Uterus (tissue), 4 donors: ENCODE measurements at places on chromosomes 11 and 22. TPM values are rescaled to one million over a fixed set of nuclear protein-coding genes. Genes with fewer than 3 reads are reported as not detected.

- H3K4me1 ChIP-seq, result peaks cover 20% of the 10 kb centered on the region
- H3K27ac ChIP-seq, result peak overlapping the region; percentile 87
- H3K27me3 ChIP-seq, result no peaks in the 10 kb centered on the region
- no peak overlapping the region for H3K4me3 ChIP-seq
- H3K36me3 ChIP-seq, result no peaks in the 10 kb centered on the region
These were observed 29.1 kb downstream of the TSPAN18 start for GRCh38 chr11:44755556-44756523.

DNA sequence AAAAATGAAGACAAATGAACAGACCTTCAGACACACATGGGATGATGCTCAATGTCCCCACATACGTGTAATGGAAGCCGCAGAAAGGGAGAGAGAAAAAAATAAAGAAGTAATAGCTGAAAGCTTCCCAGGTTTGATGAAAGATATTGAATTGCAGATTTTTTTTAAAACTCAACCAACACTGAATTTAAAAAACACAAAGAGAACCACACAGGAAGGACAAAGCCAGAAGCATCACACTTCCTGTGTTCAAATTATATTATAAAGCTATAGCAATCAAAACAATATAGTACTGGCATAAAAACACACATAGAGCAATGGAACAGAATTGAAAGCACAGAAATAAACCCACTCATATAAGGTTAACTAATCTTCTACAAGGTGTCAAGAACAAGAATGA is 26.5 kb downstream of the TMEM45B start:
- H3K36me3 ChIP-seq, result no peaks in the 10 kb centered on the region
- no peaks in the 10 kb centered on the region for H3K4me1 ChIP-seq
- no peak overlapping the region for H3K27ac ChIP-seq
- no peaks in the 10 kb centered on the region for H3K27me3 ChIP-seq

The OR5A2 gene
- total RNA-seq, result not detected

DNA sequence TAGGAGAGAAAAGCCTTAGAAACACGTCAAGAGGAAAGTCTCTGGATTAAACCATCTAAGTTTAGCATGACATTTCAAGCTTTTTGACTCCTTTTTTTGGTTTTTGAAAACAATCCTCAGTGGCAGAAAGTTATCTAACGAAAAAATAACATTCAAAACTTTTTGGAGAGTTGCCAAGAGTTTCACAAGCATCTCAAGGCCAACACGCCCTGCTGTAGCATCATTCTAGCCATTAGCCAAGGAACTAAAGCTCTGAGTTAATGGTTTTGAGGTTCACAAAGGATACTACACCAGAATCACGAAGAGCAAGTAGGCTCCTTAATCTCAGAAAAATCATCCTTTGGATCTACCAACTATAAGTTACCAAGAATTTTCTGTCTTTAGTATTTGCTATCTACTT is 94.8 kb downstream of the PICALM start:
- H3K27ac ChIP-seq, result no peak overlapping the region
- H3K27me3 ChIP-seq, result no peaks in the 10 kb centered on the region
- no peaks in the 10 kb centered on the region for H3K4me1 ChIP-seq
- DNase-seq, result no peak
- H3K4me3 ChIP-seq, result no peak overlapping the region

DNA sequence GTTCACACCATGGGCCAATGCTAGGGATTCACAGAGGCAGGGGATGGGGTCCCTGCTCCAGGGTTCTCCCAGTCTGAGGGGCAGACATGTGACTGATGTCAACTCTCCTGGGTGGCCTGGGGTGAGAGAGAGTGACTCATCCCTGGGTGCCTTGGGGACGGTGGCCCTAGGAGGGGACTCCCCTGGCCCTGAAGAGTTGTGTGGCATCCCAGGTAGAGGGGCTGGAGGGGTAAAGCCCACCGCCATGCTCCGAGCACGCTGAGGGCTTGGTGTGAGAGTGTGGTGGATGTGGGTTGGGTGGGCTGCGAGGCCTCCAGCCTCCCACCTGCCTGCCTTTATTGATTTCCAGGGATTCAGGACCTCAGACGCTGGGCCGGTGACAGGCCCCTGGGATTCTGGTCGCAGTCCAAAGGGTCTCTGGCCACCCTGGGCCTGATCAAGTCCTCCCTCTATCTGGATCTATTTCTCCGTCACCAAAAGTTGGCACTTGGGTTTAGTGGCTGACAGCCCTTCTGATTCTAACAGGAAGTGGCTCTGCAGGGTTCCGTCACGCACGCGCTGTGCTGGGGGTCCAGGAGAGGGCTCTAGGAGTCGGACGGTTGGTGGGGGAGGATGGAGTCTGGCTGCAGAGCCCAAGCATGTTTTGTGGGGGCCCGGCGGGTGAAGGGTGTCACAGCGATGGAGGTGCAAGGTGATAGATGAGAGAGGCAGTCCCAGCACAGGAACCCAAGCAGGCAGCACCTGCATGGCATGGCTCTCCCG is 27.3 kb upstream of the WNT7B start:
- H3K4me1 ChIP-seq, result peaks cover 18% of the 10 kb centered on the region
- H3K27ac ChIP-seq, result no peak overlapping the region
- H3K4me3 ChIP-seq, result no peak overlapping the region
- no peaks in the 10 kb centered on the region for H3K36me3 ChIP-seq
- no peak for DNase-seq

The KCNJ4 gene
- total RNA-seq, result 1.1 TPM

DNA sequence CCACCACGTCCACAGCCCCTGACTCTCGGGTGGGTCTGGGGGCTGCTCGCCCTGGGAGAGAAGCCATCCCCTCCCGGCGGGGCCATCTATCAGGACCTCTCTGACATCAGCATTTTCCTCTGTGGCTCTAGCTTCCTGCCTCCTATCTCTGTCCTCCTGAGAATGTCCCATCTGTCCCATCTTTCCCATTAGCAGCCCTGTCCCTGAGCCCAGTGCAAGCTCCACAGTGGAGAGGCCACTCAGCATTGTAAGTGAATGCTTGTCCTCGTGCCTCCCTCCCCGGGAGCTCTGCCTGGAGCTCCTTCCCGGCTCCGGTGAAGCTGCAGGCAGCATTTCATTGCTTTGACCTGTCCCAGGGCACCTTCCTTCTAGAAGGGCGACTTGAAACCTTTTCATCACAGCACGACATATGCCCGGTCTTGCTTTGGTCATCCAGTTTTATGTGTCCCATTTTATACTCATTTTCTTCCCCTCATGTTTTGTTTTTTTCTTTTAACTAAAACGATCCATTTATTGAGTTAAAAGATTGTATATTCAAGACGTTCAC is 49.7 kb downstream of the RTN4R start:
- no peaks in the 10 kb centered on the region for H3K27me3 ChIP-seq
- H3K36me3 ChIP-seq, result no peaks in the 10 kb centered on the region
- H3K4me3 ChIP-seq, result no peak overlapping the region
- H3K27ac ChIP-seq, result no peak overlapping the region
- DNase-seq, result no peak
- H3K4me1 ChIP-seq, result no peaks in the 10 kb centered on the region

GRCh38 chr22:25475257-25476022 is 89.0 kb upstream of the GRK3 start:
- no peak overlapping the region for H3K27ac ChIP-seq
- H3K27me3 ChIP-seq, result no peaks in the 10 kb centered on the region
- no peak for DNase-seq
- no peaks in the 10 kb centered on the region for H3K4me1 ChIP-seq
- no peak overlapping the region for H3K4me3 ChIP-seq

- H3K4me3 ChIP-seq, result no peak overlapping the region
- H3K27ac ChIP-seq, result no peak overlapping the region
- DNase-seq, result no peak
- H3K4me1 ChIP-seq, result no peaks in the 10 kb centered on the region
These were observed 527.9 kb upstream of the B3GAT1 start for GRCh38 chr11:134939905-134940304.

DNA sequence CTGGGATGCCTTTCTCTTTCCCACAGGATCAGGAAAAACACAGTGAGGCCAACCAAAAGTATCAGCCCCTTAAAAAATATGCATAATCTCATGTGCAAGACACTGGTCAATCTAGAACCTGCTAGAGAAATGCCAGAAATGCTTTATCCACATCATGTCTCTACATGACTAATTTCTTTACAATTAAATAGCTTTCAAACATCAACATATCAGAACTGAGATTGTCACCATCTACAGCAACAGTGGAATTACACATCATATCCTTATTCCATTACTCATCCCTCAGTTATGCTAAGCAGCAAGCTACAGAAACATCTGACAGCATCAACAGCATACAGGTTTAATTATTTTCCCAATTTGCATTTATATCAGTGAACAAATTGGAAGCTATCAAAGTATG is 78.8 kb downstream of the DDIAS start:
- no peaks in the 10 kb centered on the region for H3K4me1 ChIP-seq
- H3K27me3 ChIP-seq, result no peaks in the 10 kb centered on the region
- H3K4me3 ChIP-seq, result no peak overlapping the region
- peak overlapping the region; percentile 9 for H3K27ac ChIP-seq
- no peaks in the 10 kb centered on the region for H3K36me3 ChIP-seq

DNA sequence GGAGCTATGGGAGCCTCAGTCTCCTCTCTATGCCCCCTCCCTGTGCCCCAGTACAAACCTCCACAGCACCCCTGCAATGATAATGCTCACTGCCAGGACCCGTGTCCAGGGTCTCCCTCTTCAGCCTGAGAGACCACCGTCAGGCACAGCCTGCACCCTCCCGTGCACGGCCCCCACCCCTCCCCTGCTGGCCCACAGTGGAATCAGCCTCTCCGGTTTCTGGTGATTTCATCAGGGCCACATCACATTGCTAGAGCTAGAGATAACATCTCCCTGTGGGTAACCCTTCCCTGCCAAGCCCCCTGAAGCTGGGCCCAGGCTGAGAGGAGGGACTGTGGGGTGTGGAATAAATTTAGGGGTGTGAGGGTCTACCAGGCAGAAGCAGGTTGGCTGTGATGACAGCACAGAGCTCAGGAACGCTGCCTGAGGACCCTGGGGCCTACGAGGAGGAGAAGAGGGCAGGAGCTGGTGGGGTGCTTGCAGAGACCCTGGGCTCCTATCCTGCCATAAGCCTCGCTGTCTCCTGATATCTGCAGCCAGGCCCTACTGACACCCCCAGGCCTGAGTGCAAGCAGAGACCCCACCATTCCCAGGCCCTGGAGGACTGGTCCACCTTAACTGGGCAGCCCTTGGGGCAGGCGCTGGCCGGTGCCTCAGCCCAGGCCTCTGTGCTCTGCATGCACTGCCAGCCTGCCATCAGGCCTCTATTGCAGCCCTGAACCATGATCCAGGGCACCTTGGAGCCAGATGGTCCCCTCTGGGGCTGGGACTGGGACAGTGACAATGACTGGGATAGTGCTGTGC is at the start of gene KLHDC7B:
KLHDC7B (plus strand) TSS at position 378 of the 804 bp plus-strand sequence; CDS start at position 723, 345 bp downstream.
- no peak within 1 kb of the TSS for H3K4me3 ChIP-seq
- DNase-seq, result no peak
- no peaks in the 10 kb centered on the region for H3K4me1 ChIP-seq
- no peaks in the 10 kb centered on the region for H3K36me3 ChIP-seq
- no peak within 1 kb of the TSS for H3K27ac ChIP-seq

DNA sequence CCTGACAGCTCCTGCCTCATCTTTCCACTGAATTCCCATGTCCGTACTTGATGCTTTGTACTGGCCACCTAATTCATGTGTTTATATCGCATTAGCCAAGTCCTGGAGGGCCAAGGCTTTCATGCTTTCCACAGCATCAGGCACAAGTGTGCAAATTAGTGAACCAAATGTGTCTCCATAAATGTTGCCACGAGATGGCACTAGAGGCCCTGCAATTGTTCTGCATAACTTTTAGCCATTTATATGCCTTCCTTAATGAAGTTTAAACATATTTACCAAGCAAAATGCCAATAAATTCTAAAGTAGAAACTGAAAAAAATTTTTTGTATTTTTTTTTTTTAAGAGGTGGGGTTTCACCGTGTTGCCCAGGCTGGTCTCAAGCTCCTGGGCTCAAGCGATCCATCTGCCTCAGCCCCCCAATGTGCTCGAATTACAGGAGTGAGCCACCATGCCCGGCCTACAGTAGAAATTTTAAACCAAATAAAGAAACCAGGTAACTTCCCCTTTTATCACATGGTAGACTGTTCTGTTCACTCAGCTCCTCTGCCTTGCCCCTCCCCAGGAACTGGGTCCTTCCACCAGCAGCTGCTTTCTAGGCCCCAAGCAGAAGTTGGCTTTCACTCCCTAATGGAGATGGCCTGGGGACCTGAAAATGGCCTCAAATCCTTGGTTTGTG is 20.8 kb upstream of the IL18BP start:
- no peak overlapping the region for H3K27ac ChIP-seq
- no peak overlapping the region for H3K4me3 ChIP-seq
- no peaks in the 10 kb centered on the region for H3K27me3 ChIP-seq
- no peaks in the 10 kb centered on the region for H3K36me3 ChIP-seq

DNA sequence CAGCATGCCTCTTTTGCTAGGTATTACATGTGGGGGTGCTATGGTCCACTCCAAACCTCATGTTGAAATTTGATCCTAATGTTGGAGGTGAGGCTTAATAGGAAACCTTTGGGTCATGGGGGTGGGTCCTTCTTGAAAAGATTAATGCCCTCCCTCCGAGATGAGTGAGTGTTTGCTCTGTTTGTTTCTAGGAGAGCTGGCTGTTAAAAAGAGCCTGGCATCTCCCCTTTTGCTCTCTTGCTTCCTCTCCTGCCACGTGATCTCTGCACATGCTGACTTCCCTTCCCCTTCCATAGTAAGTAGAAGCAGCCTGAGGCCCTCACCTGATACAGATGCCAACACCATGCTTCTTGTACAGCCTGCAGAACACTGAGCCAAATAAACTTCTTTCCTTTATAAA is 104.5 kb downstream of the FAT3 start:
- H3K4me1 ChIP-seq, result no peaks in the 10 kb centered on the region
- no peak overlapping the region for H3K4me3 ChIP-seq
- H3K36me3 ChIP-seq, result no peaks in the 10 kb centered on the region
- no peaks in the 10 kb centered on the region for H3K27me3 ChIP-seq
- no peak overlapping the region for H3K27ac ChIP-seq

The TMEM86A gene
- total RNA-seq, result 3.7 TPM

DNA sequence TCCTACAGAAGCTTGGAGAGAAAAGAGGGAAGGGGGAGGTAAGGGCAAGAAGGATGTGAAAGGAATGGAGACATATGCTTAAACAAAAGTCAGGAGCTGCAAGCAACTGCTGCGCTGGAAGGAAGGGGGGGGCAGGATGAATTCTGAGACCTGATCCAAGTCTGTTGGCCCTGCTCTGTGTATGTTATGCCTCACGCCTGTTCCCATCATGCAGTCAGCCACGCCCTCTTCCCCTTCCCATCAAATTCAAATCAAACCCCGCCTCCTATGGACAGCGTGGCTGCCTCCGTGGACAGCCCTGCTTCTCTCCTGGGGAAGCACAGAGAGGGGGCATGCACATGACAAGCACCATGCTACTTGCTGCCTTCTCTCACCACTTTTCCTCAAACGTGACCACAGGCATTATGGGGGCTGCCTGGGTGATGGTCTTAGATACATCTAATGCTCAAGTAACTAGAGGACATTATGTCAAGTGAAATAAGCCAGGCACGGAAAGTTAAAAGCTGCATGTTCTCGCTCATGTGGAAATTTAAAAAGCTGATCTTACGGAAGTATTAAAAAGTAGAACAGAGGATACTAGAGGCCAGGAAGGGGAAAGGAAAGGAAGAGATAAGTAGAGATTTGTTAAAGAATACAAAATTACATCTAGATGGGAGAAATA is 45.8 kb upstream of the CYP2D6 start:
- no peak overlapping the region for H3K27ac ChIP-seq
- H3K36me3 ChIP-seq, result no peaks in the 10 kb centered on the region
- peaks cover 4% of the 10 kb centered on the region for H3K4me1 ChIP-seq
- H3K27me3 ChIP-seq, result no peaks in the 10 kb centered on the region
- no peak for DNase-seq

GRCh38 chr22:18970176-18970947 is 34.3 kb upstream of the PRODH start:
- no peak for DNase-seq
- H3K4me1 ChIP-seq, result peaks cover 7% of the 10 kb centered on the region
- no peak overlapping the region for H3K27ac ChIP-seq
- H3K27me3 ChIP-seq, result peaks cover 4% of the 10 kb centered on the region
- no peak overlapping the region for H3K4me3 ChIP-seq

GRCh38 chr11:13145461-13145860 is 132.1 kb upstream of the BMAL1 start:
- no peaks in the 10 kb centered on the region for H3K36me3 ChIP-seq
- no peaks in the 10 kb centered on the region for H3K4me1 ChIP-seq
- DNase-seq, result no peak
- no peaks in the 10 kb centered on the region for H3K27me3 ChIP-seq
- no peak overlapping the region for H3K27ac ChIP-seq
